ENCODE measurements at places on chromosomes 7 and 10. TPM values are rescaled to one million over a fixed set of nuclear protein-coding genes. Genes with fewer than 3 reads are reported as not detected.

DNA sequence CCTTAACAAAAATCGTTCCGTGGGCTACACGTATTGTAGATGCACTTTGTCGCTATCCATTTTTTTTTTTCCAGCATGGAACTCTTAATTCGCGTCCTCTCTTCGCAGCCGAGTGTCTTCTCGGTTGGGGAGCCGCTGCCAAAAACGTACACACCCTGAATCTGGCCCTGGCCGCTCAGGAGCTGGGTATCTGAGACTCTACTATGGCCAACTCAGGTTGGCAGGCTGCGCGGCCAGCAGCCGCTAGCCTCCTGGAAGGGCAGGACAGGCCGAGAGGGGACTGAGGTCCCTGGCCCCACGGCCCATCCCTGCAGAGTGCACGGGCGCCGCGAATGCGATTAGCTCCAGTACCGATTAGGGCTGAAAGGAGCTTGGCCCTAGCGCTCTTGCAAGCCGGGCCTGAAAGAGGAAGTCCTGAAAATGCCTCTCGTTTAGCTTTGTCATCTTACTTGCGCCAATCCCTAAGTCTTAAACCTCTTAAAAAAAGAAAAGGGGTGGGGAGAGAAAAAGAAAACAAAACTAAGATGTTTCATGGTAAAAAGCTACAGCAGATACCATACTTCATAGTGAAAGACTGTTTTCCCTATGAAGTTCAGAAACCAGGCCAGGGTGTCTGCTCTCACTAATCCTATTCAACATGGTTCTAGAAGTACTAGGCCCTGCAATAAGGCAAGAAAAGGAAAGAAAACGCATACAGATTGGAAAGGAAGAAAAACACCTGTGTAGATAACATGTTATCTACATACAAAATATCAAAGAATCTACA is 113.2 kb upstream of the RHEB start:
- H3K27ac ChIP-seq: peak overlapping the region; percentile 68
- no peaks in the 10 kb centered on the region for H3K27me3 ChIP-seq
- peaks cover 21% of the 10 kb centered on the region for H3K4me1 ChIP-seq
- peak overlapping the region; percentile 84 for H3K4me3 ChIP-seq
- peak; percentile 71 for DNase-seq

- H3K36me3 ChIP-seq: no peaks in the 10 kb centered on the region
- DNase-seq: no peak
- H3K27ac ChIP-seq: no peak overlapping the region
- peaks cover 4% of the 10 kb centered on the region for H3K4me1 ChIP-seq
- H3K27me3 ChIP-seq: no peaks in the 10 kb centered on the region
Observed at GRCh38 chr10:43846187-43846680, 197.6 kb upstream of the ZNF32 start.

Gene SFRP4
- total RNA-seq: not detected

Gene TFEC
- total RNA-seq: 0.35 TPM

Data from CD8-positive, alpha-beta memory T cell (primary cell).